ENCODE measurements at places on chromosomes 5 and 9.

DNA sequence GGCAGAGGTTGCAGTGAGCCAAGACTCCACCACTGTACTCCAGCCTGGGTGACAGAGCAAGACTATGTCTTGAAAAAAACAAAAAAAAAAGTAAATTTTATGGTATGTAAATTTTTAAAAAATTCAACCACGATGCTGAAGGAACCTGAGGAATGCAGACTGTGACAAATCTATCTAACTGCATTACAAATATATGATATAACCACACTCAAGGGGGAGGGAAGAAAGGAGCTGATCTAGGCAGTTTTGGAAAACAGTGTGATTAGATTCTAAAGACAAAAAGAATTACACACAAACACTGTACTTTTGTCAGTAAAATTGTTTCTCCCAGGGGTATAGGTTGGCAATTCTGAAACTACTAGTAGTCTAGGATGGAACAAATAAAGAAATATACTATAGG is 17.0 kb downstream of the LARS1 start:
- DNase-seq, result no peak

DNA sequence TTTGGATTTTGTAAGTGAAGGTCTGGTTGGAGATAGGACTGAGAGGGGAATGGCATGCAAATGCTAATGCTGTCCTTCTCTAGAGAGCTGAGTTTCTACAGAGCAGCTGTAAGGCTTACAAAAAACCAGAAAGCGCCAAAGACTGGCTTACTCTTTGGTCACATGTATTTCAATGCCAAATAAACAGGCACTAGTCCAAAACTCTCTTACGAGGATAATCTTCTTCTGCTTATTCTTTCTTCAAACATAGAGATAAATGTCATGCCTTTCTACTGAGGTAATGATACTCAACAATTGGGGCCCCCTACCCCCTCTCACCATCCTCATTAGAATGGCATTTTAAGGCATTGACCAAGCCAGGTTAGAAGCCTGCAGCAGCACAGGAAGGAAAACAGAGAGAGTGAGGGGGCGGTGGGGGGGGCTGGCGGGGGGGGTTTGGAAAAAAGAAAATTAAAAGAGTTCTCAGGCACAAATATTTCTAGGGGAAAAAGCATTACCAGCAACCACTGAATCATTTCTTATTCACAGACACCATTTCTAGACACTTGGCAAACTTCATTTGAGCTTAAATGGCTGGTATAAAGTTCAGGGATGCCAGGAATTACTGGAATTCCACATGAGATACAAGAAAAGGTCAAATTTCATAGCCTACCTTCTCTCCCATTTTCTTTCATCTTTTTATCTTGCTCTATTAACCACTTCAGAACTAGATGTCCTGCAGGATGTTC is 34.0 kb downstream of the PUM3 start:
- DNase-seq, result no peak

DNA sequence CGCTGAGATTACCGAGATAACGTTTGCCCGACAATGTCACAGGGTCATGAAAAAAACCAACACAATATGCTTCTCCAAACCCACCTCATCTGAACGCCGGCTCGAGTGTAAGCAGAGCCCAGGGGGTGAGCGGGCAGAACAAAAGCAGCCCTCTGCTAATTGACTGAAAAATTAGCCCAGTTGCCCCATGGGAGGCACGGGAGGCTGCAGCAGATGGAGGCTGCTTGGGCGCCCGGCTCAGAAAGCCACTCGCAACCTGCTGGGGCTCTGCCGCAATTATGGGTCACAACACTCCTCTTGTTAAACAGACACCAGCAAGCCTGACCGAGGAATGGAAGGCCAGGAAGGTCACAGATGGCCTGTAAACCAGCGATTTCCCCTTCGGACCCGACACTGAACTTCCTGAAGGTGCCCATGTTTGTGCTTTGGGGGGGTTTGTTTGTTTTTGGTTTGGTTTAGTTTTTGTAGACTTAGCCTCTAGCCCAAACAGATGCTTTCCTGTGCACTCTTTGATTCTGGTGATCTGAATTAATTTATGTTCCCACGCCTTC is 104.6 kb upstream of the IRX1 start:
- no peak for DNase-seq

DNA sequence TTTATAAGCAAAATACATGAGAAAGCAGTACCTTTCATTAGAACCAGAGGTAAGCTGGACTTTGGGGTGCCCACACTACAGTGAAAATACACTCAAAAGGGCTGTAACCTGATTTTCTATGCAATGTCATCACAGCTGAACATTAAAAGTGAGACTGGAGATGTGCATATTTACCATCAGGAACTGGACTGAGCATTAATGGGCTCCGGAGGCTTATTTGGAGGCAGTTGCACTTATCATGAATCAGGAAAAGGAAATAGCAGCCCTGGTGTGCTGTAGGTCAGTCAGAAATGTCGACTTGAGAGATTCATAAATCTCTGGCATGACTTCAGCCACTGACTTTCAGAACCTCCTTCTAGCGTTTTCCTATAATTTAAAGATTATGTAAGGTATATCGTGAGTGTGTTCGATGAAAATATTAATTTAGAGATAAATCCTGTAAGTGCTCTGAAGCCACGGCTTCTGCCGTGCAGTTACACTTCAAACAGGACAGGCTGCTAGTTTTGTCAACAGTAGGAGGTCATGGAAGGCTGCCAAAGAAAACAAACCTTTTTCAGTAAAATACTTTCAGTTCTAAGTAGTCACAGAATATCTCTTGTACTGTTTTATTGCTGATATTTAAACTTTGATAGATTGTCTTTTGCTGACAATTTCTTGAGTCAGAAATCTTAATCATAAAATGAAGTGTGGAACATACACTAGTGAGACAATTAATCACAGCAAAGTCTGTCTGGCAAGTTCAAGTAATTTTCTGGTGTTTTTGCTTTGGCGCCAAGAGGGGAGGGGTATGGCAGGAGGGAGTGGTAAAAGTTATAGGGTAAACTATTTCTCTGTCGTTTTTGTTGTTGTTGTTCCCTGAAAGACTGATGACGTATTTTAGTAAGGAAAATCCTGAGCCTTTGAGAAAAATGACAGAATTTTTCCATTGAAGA is 939.7 kb downstream of the NR2F1-AS1 start:
- no peak for DNase-seq

GRCh38 chr5:81232464-81233079 is 550 bp upstream of the CKMT2 start:
- no peak for DNase-seq

- DNase-seq, result no peak
Observed at GRCh38 chr9:124260769-124261603, 3.2 kb downstream of the NEK6 start.

DNA sequence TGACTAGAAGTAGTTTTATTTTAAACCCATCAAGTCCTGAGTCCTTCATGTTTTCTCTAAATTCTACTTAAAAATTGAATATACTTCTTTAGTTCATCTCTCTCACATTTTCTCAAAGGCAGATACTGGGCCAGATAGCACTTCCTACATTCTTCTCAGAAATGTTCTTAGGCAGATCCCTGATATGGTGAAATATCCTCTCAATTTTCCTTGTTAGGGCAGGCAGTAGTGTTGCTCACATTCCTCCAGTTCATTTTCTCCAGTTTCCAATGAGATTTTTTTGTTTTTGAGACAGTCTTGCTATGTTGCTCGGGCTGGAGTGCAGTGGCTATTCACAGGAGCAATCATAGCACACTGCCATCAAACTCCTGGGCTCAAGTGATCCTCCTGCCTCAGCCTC is 5.7 kb downstream of the GCNT1 start:
- DNase-seq, result no peak

DNA sequence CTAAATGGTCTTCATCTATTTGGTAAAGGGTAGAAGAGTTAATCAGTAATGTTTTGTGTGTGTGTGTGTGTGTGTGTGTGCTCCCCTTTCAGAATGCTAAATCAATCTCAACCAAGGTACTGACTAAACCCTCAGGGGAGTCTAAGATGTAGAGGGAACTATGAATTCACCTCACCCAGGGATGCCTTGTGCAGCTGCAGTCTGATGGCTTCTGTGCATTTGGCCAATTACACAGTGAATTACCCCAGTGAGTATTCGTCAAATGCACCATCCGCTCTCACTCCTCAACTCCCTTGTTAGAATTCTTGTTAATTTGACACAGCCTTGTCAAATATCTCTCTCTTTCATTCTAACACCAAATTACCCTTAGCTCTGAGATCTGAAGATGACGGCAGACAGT is 234.6 kb downstream of the GABRB2 start:
- DNase-seq, result no peak

DNA sequence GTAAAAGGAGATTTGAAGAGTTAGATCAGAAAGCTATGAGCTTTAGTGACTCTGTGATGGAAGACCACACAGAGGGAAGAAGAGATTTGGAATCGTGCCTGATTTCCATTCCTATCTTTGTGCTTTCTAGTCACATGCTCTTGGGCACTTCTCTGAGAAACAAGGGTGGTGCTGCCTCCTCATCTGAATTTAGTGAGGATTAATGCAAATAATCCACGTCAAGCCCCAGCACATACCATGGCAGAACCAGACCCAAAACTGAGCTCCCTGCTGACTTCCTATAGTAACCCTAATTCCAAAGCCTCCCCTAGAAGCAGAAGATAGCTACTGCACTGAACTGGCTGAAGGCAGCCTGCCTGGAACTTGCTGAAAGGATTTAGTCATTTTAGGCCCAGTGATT is 17.7 kb downstream of the SLC45A2 start:
- DNase-seq, result no peak

- DNase-seq, result no peak
Observed at GRCh38 chr5:51821697-51822096, 438.4 kb downstream of the ISL1 start.

DNA sequence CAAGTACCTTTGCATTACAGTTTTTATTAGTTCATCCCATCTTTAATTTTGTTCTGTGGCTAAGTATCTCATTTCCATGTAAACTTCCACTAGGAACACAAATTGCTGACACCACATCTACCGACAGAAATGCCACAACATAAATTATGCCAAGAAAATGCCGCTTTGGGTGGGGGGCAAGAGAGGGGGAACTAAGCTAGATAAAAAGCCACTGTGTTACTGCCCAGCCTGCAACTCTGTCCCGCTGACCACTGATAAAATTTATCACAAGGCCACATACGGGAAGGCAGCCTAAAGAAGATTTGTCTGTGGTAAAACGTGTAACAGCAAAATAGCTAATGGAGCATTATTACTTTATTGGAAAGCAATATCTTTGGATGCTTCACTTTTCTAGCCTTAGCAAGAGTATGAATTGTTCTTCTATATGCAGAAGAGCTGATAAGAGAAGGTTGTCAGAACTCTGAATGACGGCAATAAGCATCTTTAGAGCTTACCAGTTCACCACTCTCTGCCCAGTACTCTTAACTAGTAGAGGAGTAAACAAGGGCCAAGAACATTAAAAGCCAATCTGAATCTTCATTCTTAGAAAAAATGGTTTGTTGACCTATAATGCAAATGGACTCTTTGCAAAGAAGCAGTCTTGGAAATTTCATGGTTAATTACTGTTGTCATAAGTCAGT is 172.2 kb upstream of the MEF2C start:
- DNase-seq, result no peak

Measured in activated CD8-positive, alpha-beta memory T cell treated with anti-CD3 and anti-CD28 coated beads for 1 hour (primary cell).